ENCODE measurements at places on chromosomes 13 and 19.

DNA sequence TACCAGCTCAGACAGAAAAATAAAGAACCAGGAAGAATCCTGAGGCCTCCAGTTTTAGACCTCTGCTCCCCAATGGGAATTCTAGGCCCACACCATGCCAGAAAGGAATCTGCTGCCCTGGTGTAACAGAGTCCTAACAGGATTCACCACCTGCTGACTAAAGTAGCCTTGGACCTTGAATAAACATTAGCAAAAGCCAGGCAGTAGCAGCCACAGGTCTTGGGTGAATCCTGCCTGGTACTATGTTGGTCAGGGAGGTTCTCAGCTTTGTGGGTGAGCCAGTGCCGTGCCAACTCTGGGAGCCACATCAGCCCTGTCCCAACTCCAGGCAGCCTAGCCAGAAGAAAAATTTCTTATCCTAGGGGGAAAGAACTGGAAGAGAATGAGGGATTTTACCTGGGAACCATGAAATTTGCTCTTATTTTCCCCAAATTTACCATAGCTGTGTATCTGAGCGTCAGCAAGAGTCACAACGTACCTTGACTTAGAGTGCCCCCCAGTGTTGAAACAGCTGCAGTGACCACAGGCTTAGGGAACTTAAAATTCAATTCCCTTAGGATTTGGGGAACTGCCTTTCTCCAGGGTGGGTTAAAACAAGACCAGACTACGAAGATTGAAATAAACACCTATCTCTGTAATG is 1895.6 kb upstream of the PRR20A start:
- no peak for DNase-seq

DNA sequence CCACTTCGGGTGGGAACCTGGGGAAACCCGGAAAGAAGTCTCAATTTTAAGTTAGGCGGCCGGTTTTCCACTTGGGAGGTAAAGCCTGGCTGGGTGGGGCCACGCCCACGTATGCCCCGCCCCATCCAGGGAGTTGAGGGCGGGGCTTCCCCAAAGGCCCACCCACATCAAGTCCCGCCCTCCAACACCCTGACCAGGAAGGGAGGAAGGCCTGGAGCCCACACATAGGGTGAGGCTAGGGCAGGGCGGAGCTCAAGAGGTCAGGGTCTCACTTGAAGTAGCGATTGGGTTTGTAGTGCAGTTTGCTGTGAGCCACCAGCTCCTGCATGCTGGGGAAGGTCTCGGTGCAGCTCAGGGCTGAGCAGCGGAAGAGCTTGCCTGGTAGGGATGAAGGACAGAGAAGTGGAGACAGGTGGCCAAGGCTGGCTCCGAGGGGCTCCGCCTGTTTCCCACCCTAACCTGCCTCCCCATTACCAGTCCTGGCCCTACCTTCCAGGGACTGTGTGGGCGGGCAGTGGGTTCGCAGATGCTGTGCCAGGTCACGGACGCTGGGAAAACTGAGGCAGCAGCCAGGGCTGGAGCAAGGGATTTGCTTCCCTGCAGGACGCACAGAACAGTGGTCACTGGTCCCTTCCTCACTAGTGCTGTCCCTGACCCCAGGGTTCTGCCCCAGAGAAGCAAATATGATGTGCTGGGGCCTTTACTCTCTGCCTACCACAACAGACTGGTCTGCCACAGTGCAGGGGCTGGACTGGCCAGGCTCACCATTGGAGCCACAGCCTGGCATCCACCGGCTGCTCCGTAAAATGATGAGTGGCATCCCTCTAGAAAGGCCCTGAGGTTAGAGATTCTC is 1.6 kb downstream of the ZNF414 start:
- no peak for DNase-seq

- no peak for DNase-seq
Measured at GRCh38 chr13:104796581-104796980, 1730.4 kb upstream of the SLC10A2 start.

DNA sequence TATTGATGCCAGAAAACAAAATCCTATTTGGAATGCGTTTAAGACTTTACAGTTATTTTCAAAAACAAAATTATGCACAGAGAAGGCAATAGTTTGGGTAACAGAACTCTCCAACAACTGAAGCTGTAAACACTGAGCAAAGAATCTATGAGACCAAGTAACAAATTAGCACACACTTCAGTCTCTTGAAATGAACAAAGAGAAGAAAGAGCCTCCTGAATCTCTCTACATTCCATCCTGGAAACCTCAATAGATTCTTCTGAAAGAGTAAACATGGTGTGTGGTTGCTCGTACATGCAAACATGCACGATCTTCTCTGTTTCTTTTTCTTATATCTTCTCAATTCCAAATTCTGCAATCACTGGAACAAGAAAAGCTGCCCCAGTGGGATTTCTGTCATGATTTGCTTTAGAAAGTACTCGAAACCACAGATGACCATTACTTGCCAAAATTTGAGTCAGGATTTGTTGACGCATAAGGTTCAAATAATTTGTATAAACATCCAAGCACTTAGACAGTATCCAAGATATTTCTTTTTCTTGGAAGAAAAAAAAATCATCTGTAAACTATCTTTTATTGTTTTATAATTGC is 137.9 kb upstream of the DACH1 start:
- DNase-seq, result no peak

- DNase-seq, result no peak
Measured at GRCh38 chr19:44848036-44848811, 2.1 kb downstream of the NECTIN2 start.

- no peak for DNase-seq
Measured at GRCh38 chr19:53518716-53519115, 19.2 kb upstream of the ZNF331 start.

DNA sequence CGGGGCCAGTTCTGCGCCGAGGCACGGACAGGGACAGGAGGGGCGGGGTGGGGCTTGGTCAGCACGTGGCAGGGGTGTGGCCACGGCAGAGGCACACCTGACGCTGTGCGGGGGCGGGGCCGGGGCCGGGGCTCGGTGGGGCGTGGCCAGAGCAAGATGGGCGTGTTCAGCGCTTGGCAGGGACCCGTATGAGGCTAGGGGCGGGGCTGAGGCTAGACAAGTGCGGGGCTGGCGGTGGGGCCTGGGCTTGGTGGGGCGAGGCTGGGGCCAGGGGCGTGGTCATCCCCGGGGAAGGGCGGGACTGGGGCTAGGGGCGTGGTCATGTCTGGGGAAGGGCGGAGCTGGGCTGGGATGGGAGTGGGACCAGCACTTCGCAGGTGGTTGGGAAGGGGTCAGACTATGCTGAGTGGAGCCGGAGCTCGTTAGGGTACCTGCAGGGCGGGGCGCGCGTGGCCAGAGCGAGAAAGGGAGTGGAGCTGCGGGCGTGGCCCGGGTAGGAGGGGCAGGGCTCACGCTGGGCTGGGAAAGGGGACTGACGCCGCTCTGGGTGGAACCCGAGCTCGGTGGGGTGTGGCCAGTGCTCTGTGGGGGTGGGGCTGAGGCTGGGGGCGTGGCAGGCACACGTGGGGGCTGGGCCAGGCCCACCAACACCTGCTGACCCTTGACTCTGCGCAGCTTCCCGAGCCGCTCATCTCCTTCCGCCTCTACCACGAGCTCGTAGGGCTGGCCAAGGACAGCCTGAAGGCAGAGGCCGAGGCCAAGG is 12.8 kb downstream of the POLR2E start:
- no peak for DNase-seq

DNA sequence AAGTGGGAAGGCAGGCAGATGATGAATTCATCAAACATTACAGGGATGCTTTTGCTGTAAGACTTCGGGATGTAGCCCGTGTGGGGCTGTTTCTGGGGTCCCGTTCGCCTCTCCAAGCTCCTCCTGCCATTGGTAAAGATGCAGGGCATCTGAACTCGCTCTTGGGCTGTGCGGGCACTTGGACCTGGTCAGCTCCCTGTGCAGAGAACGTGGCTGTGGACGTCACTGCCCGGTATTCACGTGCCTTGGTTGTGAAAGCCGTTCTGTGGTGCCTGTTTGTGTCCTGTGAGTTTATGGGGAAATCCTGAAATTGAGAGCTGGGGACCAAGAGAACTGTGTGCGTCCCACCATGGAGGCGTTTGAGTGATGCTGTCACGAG is 5.4 kb downstream of the TFDP1 start:
- DNase-seq, result no peak

DNA sequence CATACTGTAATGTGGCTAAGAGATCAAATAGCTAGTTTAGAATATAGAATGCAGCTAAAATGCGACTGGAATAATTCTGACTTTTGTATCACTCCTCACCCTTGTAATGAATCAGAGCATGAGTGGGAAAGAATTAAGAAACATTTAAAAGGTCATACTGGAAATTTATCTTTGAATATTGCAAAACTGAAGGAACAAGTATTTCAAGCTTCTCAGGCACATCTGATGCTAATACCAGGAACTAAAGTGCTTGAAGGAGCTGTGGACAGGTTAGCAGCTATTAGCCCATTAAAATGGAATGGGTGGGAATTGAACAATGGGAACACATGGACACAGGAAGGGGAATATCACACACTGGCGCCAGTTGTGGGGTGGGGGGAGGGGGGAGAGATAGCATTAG is 144.2 kb upstream of the ZNF91 start:
- DNase-seq, result no peak

DNA sequence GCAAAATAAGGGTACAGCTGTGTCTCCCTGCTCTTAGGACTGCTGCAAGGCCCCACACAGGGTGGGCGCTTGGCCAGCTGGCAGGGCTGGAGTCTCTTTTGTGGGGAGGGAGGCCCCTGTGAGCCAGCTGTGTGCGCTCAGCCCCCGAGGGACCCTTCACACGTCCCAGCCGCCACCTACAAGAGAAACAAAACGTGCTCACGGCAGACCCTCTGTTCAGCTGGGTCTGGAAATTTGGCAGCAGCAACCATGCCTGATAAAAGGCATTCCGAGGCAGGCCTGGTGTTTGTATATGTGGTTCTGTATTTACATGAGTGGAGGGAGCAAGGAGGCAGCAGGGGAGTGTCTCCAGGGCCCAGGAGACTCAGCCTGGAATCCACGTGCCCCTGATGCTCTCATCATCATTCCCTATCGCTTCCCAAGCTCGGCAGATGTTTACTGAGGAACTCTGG is 49.7 kb downstream of the CRTC1 start:
- DNase-seq, result no peak

- DNase-seq, result no peak
Measured at GRCh38 chr19:55526216-55527196, 10.4 kb downstream of the SBK2 start.

DNA sequence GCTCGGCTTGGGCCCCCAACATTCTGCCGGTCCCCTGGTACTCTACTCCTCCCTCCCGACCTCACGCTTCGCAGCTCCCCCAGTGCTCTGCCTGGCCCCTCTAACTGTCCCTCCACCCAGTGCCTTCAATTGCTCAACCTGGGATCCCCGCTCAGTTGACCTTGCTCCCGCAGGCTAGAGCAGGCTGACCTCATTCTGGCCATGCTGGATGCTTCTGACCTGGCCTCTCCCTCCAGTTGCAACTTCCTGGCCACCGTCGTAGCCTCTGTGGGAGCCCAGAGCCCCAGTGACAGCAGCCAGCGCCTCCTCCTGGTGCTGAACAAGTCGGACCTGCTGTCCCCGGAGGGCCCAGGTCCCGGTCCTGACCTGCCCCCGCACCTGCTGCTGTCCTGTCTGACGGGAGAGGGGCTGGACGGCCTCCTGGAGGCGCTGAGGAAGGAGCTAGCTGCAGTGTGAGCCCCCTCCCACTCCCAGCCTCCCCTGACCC is 3.6 kb downstream of the GTPBP3 start:
- no peak for DNase-seq

DNA sequence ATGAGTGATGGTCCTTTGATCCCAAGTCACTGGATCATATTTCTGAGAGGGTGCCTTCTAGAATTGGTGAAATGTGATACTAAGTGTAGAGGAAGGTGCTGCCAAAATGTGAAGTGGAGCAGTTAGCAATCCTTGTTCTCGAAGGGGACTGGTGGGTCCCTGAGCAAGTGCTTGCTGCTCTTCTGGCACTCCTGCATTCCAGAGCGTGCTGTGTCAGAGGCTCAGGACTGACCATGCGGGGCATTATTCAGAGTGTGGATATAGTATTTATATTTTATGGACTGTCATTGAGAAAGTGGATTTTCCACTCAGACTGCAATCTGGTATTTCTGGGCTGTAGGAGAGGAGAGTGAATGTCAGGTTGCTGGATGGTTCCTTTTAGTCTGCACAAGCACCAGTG is 152.6 kb upstream of the KL start:
- no peak for DNase-seq

GRCh38 chr13:114112826-114113322 is 19.5 kb downstream of the RASA3 start:
- DNase-seq, result no peak

- no peak for DNase-seq
Measured at GRCh38 chr13:113364901-113365582, 1.1 kb upstream of the GRTP1 start.

DNA sequence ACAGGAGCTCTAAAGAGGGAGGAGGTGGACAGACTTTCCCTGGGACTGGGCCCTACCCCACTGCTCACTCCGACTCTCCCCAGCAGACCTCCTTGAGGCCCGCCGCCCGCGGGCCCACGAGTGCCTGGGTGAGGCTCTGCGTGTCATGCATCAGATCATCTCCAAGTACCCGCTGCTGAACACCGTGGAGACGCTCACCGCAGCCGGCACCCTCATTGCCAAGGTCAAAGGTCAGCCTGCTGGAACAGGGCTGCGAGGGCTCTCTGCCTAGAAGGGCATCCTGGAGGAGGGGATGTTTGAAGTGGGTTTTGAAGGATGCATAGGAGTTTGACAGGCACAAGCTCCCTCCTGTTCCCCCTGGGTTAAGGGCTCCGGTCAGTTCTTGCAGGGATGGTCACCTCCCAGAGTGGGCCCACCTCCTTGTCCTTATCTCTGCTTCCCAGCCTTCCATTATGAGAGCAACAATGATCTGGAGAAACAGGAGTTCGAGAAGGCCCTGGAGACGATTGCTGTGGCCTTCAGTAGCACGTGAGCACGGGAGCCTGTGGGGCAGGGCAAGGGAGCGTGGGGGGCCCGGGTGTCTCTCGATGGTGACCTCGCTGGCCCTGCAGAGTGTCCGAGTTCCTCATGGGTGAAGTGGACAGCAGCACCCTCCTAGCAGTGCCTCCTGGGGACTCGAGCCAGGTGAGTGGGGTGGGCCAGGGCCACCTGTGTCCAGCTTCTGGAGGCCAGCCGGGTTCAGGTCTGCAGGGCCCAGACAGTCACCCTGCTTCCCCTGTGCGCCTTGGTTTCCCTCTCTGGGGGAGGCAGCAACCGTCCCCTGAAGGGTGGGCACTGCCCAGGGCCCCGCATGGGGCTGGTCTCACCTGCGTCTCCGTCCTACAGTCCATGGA is 6.3 kb downstream of the ARHGAP45 start:
- no peak for DNase-seq

DNA sequence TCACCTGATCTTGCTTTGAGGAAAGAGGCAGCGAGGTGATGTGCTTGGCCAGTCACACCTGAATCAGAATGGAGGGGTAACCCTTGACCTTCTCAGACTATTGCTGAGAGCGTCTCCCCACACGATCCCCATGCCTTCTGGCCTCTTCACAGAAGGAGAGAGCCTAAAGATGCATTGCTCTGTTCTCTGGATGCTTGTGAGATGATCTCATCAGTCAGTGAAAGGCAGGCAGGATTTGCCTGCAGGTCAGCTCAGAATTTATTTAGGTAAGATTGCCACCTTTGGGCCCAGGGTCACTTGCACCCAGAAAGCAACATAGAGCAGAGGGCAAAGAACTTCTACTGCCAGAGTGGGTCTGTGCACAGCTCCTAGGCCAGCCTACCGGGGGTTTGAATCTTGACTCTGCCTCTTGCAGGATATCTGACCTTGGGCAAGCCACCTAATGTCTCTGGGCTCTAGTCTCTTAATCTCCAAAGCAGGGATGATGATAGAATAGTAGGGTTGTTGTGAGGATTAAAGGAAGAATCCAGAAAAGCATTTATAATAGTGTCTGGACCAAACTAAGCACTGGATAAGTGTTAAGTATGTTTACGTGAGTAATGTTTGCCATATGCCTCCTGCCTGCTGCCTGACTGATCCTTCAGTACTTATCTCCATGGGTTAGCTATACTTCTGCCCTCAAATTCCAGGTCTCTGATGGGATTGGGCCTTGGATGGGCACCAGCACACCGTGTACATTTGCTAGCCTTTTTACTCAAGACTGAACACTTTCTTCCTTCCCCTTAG is 8.4 kb upstream of the FLT1 start:
- no peak for DNase-seq
